Muscle of back (tissue), 13 donors: ENCODE measurements at places on chromosomes 5 and 9.

DNA sequence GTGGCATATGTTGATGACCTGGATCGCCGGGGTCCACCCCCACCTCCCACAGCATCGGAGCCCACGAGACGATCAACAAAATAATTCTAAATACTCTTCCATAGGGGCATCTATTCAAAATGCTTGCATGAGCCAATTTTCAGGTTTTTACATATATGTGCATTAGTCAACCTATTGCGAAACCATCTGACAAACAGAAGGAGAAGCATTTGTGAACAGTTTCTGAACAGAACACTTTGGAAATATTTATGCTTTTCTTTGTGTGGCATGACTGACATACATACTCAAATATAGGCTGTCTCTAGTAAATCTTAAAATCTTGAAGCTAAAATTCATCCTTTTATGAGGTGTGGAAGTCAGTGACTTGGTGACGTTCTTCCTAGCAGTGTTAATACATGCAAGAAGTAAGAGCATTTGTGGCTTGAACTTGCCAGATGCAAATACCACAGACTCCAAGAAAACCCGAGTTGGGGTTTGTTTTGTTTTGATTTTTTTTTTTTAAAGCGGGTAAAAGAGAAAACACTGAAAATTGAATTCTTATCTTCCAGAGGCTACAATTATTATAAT lies 5.3 kb downstream of the GPR151 start:
- DNase-seq, result no peak

- DNase-seq, result no peak
These were observed 103.1 kb downstream of the PAX5 start for GRCh38 chr9:36930941-36931340.

GRCh38 chr5:79878136-79878679 lies 112.9 kb downstream of the MTX3 start:
- DNase-seq, result no peak

DNA sequence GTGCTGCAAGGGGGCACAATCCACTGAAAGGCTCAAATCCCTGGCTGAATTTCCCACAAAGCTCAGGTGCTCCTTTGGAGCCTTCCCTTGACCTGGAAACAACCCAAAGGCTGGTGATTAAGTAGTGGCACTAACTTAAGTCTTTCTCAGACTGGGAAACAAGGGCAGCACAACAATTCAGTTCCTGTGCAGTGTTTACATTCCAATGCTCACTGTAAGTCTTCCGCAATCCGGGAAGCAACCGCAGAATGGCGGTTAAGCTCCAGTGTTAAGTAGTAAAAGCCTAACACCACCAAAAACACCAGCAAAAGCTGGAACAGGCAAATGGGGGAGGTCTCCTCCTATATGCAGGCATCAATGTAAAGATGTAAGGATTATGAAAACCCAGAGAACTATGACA lies 117.2 kb downstream of the TRPM3 start:
- DNase-seq, result no peak

GRCh38 chr5:145450286-145450885 lies 384.8 kb downstream of the PRELID2 start:
- no peak for DNase-seq

- DNase-seq, result no peak
These were observed 20.4 kb upstream of the ZNF354B start for GRCh38 chr5:178839319-178839704.

DNA sequence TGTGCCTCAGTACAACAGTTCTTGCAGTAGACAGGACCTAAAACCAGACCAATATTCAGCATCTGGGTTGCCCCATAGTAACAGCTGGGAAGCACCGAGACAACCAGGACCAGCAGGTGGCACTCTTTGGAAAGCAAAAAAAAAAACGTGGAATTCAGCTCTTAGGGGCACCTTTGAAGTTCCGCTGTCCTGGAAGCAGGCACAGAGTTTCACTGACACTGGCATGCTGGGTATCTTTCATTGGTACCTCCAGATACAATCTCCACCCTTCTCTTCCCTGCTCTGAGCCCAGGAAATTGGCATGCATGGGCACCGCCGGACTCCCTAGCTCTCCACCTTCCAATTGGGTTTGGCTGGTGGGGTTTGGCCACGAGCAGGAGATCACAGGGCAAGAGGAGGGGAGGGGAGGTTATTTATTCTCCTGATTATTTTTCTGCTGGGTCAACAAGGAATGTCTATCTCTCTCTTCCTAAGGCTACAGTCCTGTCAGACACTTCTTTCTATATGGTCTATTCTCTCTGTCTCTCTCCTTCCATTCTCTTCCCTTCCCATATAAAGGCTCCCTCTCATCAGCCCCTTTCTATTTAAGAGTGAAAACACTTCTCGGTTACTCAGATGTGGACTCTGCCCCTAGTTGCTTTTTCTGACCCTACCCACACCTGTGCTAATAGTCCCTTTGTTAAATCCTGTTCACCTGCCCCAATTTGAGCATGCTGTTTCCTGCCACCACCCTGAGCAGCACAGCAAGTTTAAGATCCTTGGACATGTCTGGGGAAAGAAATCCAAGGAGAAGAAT lies 1.9 kb upstream of the IDNK start:
- DNase-seq, result peak; percentile 58

GRCh38 chr5:133825631-133826289 lies 142.7 kb downstream of the C5orf15 start:
- DNase-seq, result peak; percentile 55

DNA sequence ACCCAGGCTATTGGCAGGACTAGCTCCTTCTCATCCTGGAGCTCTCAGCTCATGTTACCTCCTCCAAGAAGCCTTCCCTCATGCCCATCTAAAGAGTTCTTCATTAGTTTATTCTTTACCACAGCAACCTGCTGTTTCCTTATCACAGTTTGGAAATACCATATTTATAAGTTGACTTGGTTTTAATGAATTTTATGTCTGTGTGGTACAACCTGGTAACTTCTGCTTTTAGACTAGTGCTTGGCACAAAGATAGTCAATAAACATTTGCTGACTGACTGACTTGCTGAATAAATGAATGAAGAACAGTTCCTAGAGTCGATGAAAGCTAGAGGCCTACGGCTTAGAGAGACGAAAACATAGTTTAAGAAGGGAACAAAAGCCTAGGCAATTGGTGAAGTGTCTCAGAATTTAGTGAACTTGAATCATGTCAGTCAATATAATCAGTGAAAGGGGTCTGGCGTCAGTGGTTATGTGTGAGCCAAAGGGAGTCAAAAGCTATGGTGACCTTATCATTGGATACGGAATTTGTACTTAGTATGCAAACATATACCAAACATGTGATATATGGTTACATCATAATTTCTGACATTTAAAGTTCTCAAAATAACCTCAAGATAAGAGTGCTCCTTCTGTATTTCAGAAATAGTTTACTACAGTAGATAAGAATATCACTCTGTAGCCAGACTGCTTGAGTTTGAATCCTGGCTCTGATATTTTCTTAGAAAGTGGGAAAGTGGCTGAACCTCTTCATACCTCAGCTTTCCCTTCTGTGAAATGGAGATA lies 239.5 kb downstream of the MCTP1 start:
- no peak for DNase-seq

DNA sequence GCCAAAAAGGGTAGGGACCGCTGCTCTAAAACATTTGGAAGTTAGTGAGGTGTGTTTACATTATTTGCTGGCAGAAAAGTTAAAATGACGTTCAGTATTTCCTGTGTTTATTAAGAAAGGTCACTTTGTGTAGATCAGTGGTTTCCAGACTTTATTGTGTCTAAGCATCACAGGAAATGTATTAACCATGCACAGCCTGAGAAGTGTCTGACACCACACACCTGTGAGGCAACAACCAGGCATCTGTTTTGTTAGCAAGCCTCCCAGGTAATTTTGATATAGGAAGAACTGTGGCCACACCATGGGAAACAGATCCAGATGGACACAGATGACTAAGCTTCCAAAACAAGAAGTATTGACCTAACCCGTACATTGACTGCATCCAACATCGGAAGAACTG lies 12.0 kb downstream of the TTC1 start:
- no peak for DNase-seq

DNA sequence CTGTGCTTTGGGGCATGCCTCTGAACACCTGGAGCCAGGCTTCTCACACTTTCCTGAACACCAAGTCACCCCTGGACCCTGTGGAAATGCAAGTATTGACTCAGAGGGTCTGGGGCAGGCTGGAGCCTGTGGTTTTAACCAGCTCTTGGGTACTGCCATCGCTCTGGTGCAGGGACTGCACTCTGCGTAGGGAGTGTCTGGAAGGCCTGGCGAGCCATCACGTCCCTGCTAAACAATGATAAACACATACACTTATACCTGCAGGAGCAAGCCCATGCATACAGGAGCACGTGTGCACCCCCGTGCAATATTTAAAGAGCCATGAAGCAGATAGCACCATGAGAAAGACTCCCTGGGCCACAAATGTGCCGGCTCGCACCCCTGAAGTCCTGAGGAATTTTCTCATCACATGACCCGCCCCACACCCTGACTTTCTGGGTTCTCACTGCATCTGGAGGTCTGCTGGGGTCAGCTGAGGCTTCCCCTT lies 267.7 kb downstream of the GADD45G start:
- DNase-seq, result no peak

- DNase-seq, result no peak
These were observed 14.5 kb downstream of the GRHPR start for GRCh38 chr9:37437010-37437409.

DNA sequence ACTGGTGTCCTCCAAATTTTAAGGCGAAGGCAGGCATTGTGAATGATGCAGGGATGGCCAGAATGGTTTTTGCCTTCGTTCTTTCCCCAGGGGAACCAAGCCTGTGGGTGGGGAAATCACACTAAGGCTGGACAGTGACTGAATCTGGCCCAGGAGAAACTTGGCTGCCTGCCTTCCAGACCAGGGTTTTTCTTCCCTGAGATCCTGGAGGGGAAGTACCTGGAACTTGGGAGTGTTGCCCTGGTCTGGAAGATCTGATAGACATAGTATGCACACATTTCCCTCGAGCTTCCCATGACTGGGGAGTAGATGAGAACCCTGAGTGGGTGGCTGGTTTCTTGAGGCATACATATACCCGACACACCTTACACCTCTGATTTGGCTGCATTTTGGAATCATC lies 664 bp upstream of the IL11RA start:
- no peak for DNase-seq

DNA sequence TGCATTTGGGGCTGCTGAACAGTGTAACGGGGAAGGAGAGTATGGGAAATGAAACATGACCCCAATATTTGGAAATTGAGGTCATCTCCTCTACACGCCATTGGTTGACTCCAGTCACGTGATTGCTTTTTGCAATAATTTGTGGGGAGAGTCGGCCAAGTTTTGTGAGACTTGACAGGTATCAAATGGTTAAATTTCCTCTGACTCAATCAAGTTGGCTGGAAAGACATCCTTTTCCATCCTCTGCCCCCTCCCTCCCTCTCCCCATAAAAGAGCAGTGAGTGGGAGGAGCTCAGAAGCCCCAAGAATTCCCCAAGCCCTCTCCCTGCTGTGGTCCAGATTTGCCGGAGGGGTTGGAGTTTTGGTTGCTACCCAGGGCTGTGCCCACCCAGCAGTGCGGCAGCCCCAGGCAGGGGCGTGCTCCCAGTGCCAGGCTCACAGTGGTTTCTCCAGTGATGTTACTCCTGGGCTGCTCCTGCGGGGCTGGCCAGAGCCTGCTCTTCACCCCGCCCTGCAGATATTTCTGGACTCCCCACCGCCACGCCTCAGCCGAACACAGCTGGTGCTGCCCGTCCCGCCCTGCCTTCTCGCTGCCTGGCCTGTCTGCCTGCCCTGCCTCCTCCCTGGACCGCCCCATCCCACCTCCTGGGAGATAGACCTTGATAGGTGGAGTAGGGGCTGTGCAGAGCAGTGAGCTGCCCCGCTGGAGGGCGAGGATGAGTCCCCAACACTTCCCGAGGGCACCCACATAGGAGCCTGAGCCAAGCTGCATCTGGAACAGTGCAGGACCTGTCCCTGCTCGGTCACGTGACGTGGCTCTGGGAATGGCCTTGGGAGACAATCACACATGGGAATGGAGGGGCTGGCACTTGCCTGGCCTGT lies 3.4 kb downstream of the COL5A1 start:
- peak; percentile 99 for DNase-seq

- no peak for DNase-seq
These were observed 2.8 kb downstream of the LHX2 start for GRCh38 chr9:124014211-124014955.

DNA sequence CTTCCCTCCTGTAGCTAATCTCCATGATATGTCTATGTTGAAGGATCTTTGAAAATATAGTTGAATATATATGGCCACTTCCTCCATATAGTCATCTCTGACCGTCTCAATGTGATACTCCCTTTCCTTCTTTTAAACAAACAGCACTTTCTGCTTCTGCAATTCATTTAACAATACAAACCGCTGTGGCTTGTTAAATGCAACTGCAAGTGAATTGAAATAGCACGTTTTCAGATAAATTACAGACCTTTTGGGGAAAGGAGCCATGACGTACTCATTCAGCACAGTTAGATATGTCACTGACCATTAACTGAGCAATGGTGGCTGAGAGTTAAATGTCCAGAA lies 82.5 kb downstream of the FBXO38 start:
- DNase-seq, result no peak

DNA sequence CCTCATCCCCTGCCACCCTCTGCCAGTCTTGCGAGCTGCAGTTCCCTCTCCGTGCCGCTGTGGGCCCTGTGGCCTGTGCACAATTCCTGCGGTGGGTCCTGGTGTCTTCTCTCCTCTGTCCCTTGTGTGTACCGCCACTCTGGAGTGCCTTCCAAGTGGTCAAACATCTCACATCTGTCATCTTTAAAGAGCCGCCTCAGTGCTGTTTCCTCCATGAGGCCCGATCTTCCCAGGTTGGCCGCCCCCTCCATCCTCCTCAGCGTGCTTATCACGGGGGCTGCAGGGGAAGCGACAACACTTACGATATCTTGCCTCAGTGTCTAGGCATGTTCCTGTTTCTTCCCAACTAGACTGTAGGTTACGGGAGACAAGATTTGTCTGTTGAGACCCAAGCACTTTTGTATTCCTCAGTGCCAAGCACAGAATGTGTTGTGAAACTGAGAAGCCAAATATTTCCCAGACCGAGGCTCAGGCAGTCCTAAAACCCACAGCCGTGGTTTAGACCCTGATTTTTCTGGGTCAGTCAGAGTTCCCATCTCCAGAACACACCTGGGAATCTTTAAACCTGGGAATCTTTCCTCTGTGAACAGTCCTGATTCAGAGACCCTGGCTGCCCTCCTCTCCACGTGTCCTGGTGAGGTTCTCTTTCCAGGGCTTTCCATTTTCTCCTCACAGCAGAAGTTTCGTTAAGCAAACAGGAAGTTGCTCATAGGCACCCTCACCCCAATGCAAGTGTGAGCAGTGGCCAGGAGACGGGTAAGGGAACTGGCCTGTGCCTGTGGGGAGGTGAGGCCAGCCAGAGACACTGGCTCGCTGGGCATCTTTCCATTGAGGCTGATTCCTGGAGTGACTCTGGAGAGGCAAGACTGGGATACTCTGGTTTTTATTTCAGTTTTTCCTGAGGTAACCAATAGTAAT lies 28.8 kb downstream of the SLC46A2 start:
- no peak for DNase-seq

- DNase-seq, result no peak
These were observed 54.4 kb upstream of the EXOC3 start for GRCh38 chr5:388266-389196.
